ENCODE measurements at places on chromosomes 4 and X.

- H3K4me3 ChIP-seq, result no peak overlapping the region
- no peaks in the 10 kb centered on the region for H3K27me3 ChIP-seq
- no peaks in the 10 kb centered on the region for H3K36me3 ChIP-seq
Measured at GRCh38 chrX:56248492-56248891, 16.3 kb downstream of the KLF8 start.

- peaks cover 9% of the 10 kb centered on the region for H3K4me1 ChIP-seq
- DNase-seq, result no peak
- H3K27ac ChIP-seq, result peak overlapping the region; percentile 100
- peaks cover 50% of the 10 kb centered on the region for H3K36me3 ChIP-seq
Measured at GRCh38 chr4:173332963-173333657, 1.0 kb downstream of the HMGB2 start.

DNA sequence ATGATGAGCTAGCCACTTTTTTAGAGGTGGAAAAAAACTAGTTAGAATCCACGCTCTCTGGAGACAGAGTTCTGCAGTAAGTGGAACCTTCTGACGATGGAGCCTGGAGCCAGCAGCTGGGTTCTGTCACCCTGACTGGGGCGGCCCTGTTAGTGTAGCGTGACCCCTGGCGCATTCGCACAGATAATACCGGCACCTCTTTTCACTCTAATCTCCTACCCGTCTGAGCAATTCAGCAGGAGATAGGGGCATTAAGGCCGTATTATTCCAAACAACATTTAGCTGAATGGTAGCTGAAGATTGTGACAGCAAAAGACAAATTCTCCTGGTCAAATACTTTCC, 292.6 kb downstream of the FBXO8 start:
- no peaks in the 10 kb centered on the region for H3K4me1 ChIP-seq
- H3K36me3 ChIP-seq, result no peaks in the 10 kb centered on the region
- H3K27me3 ChIP-seq, result peaks cover 2% of the 10 kb centered on the region
- no peak overlapping the region for H3K4me3 ChIP-seq
- DNase-seq, result no peak

DNA sequence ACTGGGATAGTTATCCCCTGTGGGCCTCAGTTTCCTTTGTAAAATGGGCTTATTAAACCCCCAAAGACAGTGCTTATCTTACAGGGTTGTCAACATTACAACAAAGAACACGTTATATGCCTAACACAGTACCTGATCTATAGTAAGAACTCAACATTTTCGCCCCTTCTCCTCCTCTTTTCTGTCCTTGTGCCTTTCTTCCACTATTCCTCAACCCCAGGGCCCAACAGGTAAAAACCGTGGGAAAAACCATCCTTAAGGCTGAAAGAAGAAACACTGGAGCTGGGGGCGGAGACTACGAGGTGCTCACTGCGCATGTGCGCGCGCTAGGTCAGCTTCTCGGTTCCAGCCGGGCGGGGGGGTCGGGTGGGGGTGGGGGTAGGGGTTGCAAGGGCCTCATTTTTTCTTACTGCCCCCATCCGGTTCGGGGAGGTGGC, 426 bp upstream of the XIAP start:
- H3K4me1 ChIP-seq, result peaks cover 3% of the 10 kb centered on the region
- H3K36me3 ChIP-seq, result no peaks in the 10 kb centered on the region
- peak; percentile 39 for DNase-seq

- H3K4me1 ChIP-seq, result no peaks in the 10 kb centered on the region
- H3K36me3 ChIP-seq, result no peaks in the 10 kb centered on the region
- no peak overlapping the region for H3K4me3 ChIP-seq
- H3K27me3 ChIP-seq, result no peaks in the 10 kb centered on the region
- DNase-seq, result no peak
- H3K27ac ChIP-seq, result no peak overlapping the region
Measured at GRCh38 chr4:164488114-164488513, 265.8 kb upstream of the SMIM31 start.

GRCh38 chrX:130836447-130836846, 66.6 kb downstream of the ENOX2 start:
- H3K36me3 ChIP-seq, result no peaks in the 10 kb centered on the region
- no peak for DNase-seq
- no peak overlapping the region for H3K4me3 ChIP-seq

Data from thymus (tissue), 14 donors.